ENCODE measurements at places on chromosomes 6 and 20.

- no peak for DNase-seq
Measured at GRCh38 chr6:81696524-81696923, 56.0 kb downstream of the TENT5A start.

DNA sequence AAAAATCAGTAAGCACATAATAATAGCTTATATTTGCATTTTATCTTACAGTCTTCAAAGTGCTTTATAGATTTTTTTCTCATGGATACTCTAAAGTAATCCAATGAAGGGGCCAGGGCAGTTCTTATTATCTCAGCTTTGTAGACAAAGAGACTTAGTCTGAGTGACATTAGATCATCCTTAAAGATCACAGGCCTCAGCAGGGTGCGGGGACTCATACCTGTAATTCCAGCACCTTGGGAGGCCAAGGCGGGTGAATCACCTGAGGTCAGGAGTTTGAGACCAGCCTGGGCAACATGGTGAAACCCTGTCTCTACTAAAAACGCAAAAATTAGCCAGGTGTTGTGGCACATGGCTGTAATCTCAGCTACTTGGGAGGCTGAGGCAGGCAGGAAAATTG, 14.5 kb downstream of the FERMT1 start:
- DNase-seq, result no peak

- DNase-seq, result no peak
Measured at GRCh38 chr6:10681795-10682194, 12.6 kb downstream of the C6orf52 start.

- DNase-seq, result no peak
Measured at GRCh38 chr6:150787429-150787828, 78.1 kb upstream of the MTHFD1L start.

DNA sequence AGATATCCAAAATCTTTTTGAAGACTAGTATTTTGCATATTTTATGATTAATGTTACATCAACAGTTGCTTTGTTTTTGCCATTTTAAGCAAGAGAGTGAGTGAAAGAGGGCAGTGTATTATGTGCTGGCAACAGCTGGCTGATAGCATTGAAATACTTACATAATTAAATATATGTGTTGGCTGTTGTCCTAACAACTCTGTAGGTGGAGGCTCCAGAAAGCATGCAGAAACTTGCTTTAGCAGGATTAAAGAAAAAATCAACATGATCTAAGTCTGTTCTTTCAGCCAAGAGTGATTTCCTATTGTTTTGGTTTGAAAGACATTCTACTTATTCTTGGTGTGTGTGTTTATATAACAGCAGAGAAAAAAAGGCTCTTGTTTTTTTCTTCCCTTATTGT, 127.5 kb downstream of the CDKAL1 start:
- DNase-seq, result no peak

DNA sequence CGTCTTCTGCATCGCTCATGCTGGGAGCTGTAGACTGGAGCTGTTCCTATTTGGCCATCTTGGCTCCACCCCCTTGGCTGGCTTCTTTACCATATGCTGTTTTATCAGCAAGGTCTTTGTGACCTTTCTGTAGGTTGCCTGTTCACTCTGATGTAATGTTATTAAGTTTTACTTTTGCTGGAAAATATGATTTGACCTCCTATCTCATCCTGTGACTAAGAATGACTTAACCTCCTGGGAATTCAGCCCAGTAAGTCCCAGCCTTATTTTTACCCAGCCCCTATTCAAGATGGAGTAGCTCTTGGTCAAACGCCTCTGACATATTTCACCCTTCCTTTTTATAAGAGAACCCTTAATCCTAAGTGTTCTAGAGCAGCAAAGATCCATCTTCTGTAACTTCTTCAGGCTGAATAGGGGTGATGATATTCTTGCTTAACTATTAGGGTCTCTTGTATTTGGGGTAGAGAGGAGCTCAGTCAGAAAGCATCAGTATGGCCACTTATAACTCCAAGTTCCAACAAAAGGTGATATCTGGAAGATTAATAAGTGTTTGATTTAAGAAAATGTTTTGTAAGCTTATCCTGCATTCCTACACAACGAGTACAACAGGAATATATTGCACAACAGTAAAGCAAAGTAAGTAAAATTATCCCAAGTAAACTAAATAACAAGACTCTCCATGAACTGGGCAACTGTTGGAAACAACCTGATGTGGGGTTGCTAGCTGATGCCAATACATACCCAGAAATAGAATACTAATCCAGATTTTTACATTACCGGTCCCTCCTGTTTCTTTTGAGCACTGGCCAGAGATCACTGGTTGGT, 23.1 kb upstream of the HMGN3 start:
- DNase-seq, result no peak

DNA sequence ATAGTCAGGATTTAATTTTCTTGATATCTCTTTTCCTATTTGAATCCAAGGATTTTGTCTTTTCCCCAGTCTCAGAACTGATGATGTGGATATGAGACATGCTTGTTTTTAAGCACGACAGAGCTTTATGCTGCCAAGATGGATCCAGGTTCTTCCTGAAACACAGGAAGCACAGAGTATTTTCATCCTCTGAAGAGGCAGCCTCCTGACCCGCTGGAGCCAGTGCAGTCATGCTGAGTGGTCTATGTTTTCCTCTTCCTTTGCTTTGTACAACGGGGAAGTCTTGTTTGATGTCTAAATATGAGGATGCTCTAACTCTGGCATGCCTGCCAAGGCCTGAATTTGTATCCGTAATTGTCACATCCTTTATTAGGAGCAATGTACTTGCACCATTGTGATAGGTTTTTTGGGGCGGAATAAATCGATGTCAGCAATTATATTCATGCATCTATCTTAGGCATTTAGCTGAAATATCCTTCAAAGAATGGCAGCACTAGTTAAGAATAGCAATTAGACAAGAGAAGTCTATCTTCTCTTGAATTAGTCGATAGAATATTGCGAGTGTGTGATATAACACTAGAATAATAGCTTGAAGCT, 407.1 kb upstream of the JAG1 start:
- no peak for DNase-seq

GRCh38 chr6:81734500-81735150, 17.9 kb downstream of the TENT5A start:
- DNase-seq, result no peak

GRCh38 chr6:41813469-41813868, 26.0 kb downstream of the TOMM6 start:
- DNase-seq, result no peak
